M059J (cell line): ENCODE measurements at places on chromosomes 12 and 14.

- DNase-seq, result no peak
Observed at GRCh38 chr12:94799136-94799535, 148.8 kb upstream of the TMCC3 start.

DNA sequence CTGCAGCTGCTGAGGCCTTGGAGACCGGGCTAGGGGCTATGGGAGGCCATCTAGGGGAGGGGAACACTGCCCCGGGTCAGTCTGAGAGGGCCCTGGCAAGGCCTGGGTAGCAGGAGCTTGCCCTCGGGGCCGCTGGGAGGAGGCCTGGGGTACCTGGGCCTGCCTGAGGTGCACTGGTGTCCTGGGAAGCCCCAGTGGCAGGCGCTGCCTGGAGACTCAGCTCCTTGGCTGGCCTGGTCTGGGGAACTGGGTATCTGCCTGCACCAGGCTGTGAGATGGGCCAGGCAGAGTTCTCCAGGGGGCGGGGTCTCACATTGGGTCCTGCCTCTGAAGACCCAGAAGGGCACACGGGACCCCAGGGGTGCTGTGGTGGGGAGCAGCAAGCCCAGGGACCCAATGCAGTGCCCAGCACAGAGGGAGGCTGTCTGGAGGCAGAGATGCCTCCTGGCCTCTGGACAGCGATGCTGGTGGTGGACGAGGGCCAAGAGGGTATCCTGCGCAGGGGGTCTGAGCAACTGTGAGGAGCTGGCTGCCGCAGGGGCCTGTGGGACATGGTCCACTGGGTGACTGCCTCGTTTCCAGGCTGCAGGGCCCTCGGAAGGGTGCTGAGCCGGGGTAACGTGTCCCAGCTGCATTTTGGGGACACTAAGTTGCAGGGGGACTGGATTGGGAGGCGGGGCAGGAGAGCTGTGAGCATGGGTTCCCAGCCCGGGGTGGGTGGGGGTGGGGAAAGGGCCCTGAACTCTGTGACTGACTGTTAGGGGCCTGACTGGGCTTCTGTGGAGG, 7.4 kb upstream of the MTA1 start:
- DNase-seq, result no peak

DNA sequence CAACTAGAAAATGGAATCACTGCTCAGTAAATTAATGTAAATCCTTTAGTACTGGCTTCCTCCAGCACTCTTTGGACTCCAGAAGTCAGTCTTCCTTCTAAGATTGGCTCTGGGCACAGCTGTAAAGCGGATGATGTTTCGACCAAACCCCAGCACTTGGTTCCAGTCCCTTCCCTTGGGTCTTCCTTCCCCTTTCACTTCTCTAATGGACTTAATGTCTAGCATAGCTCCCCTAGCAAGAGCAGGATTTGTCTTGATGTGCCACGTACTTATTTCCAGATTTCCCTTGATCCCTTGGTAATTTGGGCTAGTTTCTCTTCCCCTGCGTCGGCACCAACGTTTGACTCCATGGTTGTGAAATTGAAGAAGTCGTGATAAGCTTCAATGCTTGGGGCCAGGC, 28.3 kb downstream of the C12orf75 start:
- no peak for DNase-seq

DNA sequence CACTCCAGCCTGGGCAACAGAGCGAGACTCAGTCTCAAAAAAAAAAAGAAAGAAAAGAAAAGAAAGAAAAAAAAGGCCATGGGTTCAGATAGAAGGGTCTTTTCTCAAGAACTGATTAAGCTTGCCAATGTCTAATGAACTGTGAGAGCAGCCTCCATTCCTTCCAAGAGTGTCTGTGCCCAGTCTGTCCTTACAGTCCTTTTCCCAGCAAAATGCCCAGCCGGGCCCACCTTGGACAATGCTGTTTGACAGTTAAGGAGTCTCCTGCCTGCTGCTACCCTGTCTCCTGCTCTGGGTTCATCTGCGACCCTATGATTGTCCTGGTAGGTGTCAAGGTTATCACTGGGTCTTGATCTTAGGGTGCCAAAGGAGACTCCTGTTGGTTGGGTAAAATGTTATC, 21.4 kb downstream of the SYNE3 start:
- DNase-seq, result no peak

GRCh38 chr12:100656856-100657255, 83.4 kb downstream of the GAS2L3 start:
- DNase-seq, result no peak

- peak; percentile 26 for DNase-seq
Observed at GRCh38 chr14:33377596-33378390, 439.1 kb downstream of the NPAS3 start.

DNA sequence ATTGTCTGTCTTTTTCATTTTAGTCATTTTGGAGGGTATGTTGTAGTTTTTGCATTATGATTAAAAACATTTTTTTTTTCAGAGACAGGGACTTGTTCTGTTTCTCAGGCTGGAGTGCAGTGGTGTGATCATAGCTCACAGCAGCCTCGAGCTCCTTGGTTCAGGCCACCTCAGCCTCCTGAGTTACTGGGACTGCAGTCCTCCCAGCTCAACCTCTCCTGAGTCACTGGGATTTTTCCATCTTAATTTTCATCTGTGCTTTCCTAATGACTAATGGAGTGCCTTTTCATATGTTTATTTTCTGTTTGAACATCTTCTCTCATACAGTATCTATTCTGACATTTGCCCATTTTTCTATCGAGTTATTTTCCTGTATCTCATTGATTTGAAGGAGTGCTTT, 52.6 kb downstream of the DYRK2 start:
- peak; percentile 72 for DNase-seq

GRCh38 chr14:93536945-93537344, 106.2 kb downstream of the UNC79 start:
- peak; percentile 7 for DNase-seq

DNA sequence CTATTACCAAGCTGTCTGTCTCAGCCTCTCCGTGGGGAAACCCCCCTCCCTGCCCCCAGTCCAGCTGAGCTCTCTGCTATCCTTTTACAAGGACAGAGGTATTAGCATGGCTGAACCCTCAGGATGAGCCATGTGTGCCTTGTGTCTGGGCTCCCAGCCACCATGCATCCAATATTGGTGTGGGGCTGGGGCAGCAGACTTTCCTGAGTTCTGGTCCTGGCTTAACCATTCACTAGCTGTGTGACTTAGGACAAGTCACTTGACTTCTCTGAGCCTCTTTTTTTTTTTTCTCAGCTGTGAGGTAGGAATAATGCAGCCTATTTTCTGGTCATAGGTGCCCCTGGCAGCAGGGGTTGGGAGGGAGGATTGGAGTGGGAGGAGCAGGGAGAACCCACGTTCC, 17.1 kb upstream of the CYP46A1 start:
- no peak for DNase-seq

GRCh38 chr12:93201990-93202389, 175.7 kb upstream of the NUDT4 start:
- no peak for DNase-seq

DNA sequence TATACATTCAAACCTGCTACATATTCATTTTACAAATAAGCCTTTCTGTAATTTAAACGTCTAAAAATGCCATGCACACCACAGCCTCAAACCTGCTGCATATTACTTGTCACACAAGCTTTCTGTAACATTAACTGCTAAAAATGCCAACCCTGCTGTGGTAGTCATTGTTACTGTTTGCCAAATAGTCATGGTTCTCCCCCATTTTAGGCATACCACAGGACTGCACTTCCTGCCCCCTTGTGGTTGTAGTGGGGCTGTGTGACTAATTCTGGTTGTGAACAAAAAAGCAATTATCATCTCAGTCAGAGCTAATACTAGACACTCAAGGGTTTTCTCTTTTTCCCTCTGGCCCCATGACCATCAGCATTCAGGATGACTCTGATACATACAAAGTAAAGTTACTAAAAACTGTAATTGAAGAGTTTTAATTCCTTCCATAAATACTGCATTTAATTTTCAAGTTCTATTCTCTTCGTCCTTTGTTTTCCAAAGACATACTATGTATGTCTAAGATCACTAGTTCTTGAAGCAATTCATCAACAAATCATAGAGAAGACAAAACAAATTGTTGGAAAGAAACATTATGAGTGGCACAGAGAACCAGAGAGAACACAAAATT, 5.7 kb upstream of the SLC35F4 start:
- peak; percentile 59 for DNase-seq

- DNase-seq, result no peak
Observed at GRCh38 chr14:103138301-103139131, 15.3 kb downstream of the TNFAIP2 start.

- DNase-seq, result peak; percentile 85
Observed at GRCh38 chr12:106245767-106246166, 2.1 kb downstream of the CKAP4 start.

DNA sequence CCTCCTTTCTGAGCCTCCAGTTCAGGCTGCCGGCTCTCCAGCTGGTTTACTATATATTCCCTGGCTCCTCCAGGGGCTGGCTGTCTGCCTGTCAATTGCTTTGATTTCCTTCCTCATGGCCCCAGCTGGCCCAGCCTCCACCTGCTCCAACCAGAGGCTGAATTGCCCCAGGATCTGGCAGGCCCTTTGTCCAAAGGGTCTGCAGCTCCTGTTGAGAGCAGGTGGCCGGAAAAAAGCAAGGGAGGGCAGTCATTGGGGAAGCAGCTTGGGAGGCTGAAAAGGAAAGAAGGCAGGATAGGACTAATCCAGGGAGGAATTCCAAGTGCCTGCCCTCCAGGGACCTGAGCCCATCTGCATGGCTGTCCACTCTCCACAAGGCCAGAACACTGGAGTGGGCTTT, 25.3 kb downstream of the PAH start:
- no peak for DNase-seq

- no peak for DNase-seq
Observed at GRCh38 chr12:98144953-98145352, 370.4 kb upstream of the TMPO start.

- DNase-seq, result no peak
Observed at GRCh38 chr12:92030618-92031017, 115.0 kb downstream of the BTG1 start.

DNA sequence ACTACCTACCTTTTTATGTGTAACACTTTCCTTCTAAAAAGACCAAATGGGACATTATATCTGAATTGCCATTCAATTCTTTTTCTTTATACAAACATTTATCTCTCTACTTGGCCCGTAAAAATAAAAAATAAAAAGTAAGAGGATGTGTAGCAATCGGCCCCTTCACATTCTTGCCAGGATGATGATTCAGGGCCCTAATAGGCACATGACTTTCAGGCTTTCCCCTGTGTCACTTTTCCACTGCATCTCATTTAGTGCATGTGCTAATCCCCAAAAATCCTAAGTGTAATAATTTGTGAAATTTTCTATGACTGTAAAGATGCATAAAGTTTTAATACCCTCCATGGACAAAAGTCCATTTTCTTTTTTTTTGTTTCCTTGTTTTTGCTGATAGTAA, 23.0 kb upstream of the ATP2B1 start:
- peak; percentile 76 for DNase-seq

GRCh38 chr12:113735131-113735530, 231.0 kb downstream of the RBM19 start:
- no peak for DNase-seq

DNA sequence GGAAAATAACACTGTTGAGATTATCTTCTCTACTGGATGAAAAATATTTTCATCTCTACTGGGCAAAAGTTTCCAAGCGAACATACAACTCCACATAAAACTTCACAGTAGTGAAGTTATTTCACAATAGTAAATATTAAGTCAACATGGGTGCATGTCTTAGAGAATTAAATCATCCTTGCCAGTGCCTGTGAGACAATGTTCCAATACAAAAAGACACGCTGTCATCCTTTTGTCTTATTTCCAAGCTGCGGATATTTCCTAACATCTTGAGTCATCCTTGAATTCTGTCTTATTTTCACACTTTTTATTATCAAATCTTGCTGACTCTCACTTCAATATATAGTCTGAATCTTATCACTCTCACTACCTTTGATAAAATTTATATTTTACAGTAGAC, 142.9 kb upstream of the KITLG start:
- no peak for DNase-seq

- no peak for DNase-seq
Observed at GRCh38 chr12:57545809-57546437, 1.1 kb downstream of the DCTN2 start.

GRCh38 chr12:97524812-97525211, 62.2 kb downstream of the RMST start:
- no peak for DNase-seq

GRCh38 chr12:49824895-49825294, 3.3 kb downstream of the NCKAP5L start:
- DNase-seq, result peak; percentile 47

- no peak for DNase-seq
Observed at GRCh38 chr12:22408610-22409376, 74.3 kb upstream of the ST8SIA1 start.

GRCh38 chr12:72273851-72274351, 1.7 kb downstream of the TRHDE start:
- no peak for DNase-seq

DNA sequence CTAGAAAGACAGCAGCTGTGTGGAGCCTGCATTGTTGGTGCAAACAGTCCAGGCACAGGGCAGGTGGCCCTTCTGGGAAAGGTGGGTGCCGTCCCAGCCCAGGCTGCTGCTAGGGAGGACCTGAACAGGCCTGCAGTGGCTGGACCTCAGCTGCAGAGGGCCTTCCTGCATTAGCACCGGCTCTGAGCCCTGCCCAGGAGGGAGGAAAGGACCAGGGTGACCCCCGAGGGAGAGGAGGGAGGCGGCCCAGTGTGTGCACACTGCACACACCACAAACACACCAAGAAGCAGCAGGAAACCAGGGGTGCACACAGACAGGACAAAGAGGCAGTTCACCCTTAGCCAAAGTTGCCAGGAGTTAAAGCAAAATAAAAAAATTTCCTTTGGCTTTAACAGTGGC, 8.0 kb upstream of the PGAM5 start:
- DNase-seq, result no peak

GRCh38 chr12:90234472-90234871, 525.8 kb upstream of the ATP2B1 start:
- DNase-seq, result no peak

DNA sequence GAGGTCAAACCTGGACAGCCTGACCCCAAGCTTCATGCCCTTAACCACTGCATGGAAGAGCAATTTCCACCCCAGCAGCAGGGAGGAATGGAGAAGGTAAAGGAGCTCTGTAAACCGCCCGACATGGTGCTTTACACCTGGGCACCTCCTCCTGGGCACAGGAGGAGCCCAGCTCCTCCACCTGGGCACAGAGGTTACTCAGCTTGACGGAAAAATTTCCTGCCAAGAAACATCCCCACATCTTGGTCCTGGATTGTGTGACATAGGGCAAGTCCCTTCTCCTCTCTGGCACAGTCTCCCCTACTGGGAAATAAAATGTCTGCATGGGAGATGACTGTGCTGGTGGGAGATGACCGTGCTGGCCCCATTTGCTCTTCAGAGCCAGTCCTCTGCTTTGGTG, 40.8 kb downstream of the TTC7B start:
- no peak for DNase-seq
